Non-pigmented ciliary epithelial cell (primary cell): ENCODE measurements at places on chromosomes 1 and 21.
A peak's percentile ranks its signal among the peaks of the same experiment; 100 is the strongest.

DNA sequence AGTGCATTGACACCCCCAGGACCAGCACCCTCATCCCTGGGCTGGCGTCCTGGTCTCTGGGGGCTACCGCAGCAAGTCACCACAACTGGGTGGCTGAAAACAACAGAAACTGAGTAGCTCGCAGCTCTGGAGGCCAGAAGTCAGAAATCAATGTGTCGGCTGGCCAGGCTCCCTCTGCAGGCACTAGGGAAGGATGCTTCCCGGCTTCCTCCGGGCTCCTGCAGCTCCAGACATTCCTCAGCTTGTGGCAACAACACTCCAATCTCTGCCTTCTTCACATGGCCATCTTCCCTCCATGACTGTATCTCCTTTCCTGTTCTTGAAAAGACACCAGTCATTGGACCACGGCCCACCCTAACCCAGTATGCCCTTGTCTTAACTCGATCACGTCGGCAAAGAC lies 224.2 kb downstream of the NPHP4 start:
- DNase-seq: no peak

DNA sequence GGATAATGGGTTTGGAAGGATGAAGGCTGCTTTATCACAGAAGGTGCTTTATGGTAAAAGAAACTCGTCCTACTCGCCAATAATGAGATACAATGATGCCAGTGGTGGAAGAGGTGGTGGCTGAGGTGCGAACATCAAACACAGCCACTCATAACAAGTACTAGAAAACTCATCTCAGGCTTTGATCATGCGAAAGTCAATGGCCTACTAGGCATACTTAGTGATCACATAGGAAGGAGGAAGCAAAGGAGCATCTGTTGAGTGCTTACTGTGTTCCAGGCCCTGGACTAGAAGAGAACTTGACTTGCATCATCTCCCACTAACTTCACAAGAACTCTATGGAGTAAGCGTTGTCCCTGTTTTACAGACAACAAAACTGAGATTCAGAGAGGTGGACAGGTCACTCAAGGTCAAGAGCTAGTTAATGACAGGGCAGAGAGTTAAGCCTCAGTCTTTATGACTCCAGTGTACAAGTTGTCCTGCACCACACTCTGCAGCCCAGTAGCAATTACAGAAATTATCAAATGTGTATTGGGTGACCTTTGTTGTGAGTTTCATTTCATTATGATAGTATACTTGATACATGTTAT lies 33.6 kb downstream of the RUNX1 start:
- no peak for DNase-seq

GRCh38 chr1:39892601-39893595 lies 8.8 kb downstream of the MYCL start:
- peak; percentile 65 for DNase-seq

GRCh38 chr1:50368179-50369007 lies 54.9 kb downstream of the DMRTA2 start:
- no peak for DNase-seq

- DNase-seq: no peak
Observed at GRCh38 chr1:67189953-67190352, 23.7 kb downstream of the IL23R start.

DNA sequence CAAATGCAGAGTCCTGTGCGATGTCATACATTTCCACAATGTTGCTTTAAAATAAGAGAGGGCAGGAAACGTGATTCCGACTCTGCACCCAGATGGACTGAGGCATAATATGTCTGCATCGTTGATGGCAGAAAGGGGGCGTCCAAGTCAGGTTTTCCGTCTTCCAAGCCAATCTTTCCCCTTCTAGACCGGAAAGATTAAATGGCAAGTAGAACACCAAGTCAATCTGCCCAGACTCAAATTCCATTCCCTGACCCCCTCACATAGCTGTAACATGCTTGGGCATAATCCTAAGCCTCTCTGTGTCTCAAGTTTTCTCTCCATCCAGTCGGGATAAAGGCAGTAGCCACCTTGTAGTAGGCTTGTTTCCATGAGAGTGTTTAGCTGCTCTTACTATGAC lies 14.4 kb downstream of the PCP4 start:
- no peak for DNase-seq

DNA sequence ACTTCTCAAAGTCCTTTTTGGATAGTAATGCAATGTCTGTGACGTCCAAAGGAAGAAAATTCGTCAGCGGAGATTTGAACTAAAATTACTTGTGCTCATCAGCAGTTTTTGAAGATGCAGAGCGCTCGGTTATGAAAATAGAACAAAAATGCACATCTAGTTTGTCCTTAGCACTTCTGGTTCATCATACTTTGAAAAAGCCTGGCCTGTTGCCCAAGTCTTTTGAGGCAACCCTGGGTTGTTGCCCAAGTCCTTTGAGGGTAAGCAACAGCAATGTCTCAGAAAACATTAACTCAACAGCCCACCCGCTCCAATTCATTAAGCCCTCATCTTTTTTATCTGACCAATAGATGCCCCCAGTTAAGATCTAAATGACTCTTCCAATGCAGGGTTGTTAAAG lies 91.9 kb downstream of the HUNK start:
- no peak for DNase-seq

DNA sequence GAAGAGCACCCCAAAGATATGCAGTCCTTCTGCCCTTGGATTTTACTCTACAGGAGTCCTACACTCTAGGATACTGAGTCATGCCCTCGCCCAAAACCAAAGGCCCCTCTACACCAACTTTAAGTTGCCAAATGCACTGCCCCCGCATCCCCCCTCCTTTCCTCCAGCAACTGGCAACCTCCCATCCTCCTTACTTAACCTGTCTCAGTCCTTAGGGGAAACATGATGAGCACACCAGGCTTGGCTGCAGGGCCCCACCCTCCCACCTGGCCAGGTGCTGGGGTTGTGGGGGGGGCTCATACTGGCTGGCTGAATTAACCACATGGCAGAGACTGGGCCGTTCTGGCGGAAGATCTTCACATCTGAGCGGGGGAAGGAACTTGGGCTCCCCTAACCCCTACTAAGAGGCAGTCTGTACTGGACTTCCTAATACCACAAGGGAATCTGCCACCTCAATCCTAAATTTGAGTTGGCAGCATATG lies 1.2 kb downstream of the HDGF start:
- DNase-seq: no peak

DNA sequence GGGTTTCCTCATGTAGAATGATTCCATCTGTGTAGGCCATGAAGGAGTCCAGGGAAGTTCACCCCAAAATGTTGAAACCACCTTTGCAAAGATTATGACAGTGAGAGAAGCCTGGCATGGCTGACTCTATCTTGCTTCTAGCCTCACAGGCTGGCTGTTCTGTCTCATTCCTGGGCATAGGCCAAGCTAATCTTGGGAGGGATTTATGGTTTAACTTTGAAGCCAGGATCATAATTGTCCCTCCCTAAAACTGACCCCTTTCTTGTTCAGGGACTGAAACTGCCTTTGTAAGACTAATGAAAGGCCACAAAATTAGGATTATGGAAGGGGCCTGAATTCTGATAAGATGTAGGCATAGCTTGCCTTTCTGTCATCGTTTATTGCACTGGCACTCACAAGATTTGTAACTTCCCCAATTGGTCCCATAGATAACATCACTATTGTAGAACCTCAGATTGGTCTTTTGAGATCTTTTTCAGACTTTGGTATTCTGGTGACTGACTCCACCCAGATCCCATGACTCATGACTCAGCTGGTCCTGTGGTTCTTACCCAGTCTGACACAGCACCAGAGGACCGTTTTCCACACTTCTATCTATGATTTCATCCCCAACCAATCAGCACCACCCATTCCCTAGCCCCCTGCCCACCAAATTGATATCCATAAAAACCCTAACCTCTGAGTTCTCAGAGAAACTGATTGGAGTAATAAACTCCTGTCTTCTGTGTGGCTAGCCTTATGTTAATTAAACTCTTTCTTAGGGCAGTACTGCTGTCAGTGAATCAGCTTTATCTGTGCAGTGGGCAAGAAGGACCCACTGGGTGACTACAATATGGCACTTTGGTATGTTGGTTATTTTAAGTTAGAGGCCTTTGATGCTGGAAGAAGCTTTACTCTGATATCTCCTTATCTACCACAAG lies 13.6 kb upstream of the LAMTOR5 start:
- DNase-seq: peak; percentile 22

DNA sequence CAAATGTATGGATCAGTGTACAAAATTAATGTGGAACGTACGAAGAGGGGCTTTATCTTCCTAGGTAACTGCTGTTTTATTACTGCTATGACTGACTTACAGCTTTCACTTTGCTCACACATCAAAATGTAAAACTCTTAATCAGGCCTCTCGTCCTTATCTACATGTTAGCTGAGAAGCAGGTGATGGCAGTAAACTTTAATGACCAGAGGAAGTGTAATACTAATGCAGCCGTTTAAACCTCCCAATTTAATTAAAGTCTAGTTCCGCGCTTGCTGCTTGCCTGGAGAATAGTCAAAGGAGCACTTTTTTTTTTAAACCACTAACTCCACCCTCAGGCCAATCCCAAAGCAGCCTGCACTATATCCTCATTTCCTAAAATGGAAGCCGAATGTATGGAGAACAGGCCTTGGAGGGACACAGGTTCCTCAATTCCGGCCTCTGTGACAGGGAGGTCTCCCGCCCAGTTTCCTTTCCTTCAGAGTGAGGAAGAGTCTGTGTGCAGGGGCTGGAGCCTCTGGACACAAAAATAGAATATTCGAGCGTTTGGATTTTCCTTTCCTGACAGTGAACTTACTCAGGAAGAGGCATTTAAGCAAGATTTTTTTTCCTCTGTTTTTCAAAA lies 36.7 kb upstream of the RASAL2 start:
- no peak for DNase-seq

GRCh38 chr1:6302568-6302967 lies 41.7 kb upstream of the GPR153 start:
- no peak for DNase-seq

- no peak for DNase-seq
Observed at GRCh38 chr1:172400722-172401105, 19.8 kb upstream of the C1orf105 start.

- no peak for DNase-seq
Observed at GRCh38 chr1:44423591-44424537, 18.8 kb downstream of the RNF220 start.

DNA sequence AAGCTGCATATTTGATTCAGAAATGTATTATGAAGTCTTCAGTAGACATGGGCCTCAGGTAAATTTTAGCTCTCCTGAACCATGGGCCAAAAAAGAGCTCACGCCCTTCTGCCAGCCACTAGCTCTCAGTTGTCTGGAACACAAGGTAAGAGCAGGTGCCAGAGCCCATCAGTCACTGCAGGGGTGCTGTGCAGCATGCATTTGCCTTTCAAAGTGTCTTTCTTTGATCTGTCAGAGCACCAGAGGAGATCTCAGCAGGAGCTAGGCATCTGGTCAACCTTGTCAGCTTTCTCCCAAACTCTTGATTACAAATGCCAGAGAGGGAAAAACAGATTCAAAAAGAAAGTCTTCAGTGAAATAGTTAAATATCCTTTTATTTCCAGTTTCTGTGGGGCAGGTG lies 332.3 kb downstream of the COL11A1 start:
- no peak for DNase-seq

GRCh38 chr1:50193002-50193401 lies 84.3 kb downstream of the ELAVL4 start:
- no peak for DNase-seq

- DNase-seq: no peak
Observed at GRCh38 chr1:220789532-220790147, 2.9 kb downstream of the MTARC1 start.
